Activated CD4-positive, alpha-beta T cell treated with anti-CD3 and anti-CD28 coated beads, Interleukin-2, amount 50 U/mL, for 24 hours (primary cell): ENCODE measurements at places on chromosomes 5 and 9.

- DNase-seq = no peak
Observed at GRCh38 chr9:129838707-129839259, 3.5 kb downstream of the USP20 start.

DNA sequence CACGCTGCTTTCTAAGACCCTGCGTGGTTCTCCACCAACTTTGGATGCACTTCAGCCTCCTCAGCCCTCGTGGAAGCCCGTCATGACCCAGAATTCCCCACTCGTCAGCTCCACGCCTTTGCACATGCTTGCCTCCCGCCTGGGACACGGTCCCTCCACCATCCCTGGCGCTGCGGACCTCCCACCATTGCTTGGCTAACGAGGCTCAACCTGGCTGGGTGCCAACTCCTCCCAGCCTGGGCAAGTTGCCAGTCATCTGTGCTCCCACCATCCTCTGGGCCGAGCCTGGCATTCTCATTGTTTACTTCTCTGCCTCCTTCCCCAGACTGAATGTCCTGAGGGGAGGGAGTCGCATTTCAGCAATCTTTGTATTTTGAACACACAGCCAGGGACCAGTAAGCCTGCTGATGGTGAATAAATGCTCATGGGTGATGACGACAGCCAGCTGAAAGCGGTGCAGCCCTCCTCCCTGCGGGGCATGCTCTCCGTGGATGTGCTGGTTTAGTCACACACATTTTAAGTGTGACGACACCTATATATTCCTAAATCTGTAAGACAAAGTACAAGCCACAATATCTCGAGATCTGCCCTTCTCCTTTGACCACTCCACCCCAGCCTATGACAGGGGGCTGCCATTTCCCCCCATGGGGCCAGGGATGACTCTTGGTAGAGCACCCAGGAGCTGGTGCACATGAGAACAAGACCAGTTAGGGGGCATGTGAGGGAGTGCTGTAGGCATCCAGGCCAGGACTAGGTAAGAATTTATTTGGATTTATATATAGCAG, 37.6 kb downstream of the ANKRD33B start:
- DNase-seq = no peak

- DNase-seq = no peak
Observed at GRCh38 chr9:9215050-9215449, 1397.8 kb downstream of the PTPRD start.

GRCh38 chr9:125462861-125463291, 201.2 kb downstream of the GAPVD1 start:
- DNase-seq = no peak

- DNase-seq = no peak
Observed at GRCh38 chr9:18770131-18770908, 262.7 kb downstream of the SAXO1 start.

DNA sequence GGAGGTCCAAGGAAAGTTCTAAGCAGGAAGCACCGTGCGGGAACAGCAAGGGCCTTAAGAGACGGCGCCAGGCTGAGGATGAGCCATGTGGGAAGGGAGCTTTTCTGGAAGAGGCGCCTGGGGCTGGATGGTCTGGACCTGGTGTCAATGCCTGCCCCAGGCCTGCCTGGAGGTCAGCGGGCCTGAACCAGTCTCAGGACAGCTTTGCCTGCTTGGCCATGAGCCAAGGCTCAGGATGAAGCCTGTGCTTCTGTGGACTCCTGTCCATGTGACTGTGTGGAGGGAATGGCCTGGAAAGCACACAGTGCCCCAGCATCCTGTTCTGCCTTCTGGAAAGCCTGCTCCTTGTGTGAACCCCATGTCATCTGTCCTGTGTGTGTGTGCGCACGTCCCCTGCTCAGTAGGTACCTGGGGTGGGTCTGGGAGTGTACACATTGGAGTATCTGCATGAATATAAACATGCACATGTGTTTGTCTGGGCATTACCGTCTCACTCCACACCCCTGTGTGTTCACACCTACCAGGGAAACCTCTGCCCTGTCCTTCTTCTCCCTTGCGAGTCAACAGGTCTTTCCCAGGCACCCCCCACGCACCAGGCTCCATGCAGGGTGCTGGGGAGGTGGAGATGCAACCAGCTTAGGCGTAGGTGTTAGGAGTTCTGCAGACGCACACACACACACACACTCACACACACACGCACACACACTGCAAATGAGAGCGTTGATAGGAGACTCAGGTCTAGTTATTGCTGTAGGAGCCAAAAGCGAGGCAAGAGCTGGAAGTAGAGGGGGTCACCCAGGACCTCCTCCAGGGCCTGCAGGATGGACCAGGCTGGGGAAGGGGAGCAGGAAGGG, 24.8 kb downstream of the DAB2IP start:
- no peak for DNase-seq

GRCh38 chr5:149646564-149646963, 65.3 kb downstream of the ARHGEF37 start:
- no peak for DNase-seq

DNA sequence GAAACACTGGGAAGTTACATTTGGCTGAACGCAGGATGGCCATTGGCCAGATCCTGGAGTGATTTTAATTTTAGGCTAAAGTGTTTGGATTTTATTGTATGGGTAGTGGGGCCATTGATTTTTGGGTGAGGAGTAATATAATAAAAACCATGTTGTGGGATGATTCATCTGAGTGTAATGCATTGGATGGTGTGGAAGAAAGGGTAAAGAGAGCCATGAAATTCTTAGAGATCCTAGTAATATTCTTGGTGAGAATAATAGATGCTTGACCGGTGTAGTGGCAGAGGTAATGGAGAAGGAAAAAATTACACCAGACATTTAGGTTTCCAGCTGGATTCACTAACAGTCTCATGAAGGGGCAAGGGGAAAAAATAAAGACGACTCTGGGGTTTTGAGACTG, 158.1 kb downstream of the NPR3 start:
- no peak for DNase-seq

DNA sequence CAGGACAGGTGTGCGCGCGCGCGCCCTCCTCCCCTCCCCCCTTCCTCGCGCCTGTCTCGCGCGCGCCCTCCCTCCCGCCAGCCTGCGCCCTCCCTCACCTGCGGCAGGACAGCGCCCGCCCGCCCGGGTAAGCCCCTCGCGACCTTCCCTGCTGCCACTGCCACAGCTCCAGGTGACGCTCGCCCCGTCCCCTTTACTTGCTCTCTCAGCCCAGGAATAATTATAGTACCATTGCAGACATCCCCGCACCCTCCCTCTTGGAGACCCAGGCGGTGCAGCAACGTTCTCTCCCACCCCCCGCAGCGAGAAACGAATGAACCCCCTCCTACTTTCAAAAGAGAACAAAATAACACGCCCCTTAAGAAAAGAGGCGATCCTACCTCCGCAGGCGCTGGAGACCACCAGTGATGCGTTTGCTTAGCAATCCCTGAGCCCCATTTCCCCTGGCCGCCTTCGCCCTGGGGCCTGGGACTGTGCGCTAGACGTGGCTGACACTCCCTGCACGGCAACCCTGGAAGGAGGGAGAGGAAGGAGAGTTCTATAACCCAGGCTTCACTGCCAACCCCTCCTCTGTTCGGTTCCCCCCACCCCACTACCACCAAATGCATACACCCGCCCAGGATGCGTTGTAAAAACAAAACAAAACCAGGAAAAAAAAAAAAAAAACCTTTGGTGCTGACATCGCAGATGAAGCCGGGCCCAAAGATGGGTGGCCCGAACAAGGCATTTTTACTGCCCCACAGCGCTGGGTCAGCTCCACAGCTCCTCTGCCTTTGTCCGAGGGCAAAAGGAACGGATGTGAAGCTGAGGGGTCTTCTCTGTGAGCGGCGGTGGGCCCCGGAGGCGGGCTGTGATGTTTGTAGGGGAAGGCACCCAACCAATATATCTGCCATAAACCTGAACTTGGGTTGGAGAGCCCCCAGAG, 5.6 kb upstream of the PURA start:
- DNase-seq = no peak

DNA sequence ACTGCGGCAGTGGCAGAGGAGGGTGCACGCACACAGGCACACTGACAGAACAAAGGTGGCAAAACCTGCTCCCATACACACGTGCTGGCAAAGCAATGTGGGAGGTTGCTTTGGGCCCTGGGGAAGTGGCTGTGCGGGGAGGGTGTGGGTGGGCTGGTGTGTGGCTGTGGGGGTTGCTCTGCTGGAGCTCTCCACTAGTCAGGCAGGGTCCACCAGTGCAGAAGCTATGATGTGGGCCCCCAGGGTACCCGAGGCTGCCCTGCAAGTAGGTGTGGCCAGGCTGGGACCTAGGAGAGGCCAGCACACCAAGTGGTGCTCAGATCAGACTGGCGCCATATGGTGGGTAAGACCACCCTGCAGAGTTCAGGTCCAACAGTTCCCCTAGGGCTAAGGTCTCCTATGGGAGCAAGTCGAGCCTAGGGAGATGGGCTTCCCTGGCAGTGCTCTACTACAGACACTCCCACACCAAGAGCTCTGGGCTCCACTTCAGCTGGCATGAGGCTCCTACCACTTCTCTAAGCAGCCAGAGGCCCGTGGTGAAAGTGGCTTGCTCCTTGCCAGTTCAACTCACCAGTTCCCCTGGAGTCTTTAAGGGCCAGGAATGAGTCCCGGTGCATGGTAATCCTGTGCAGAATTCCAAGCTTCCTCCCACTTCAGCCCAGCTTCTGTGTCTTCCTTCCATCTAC, 46.2 kb upstream of the IFNE start:
- DNase-seq = no peak
